ENCODE measurements at places on chromosomes 3 and 15. TPM values are rescaled to one million over a fixed set of nuclear protein-coding genes. Genes with fewer than 3 reads are reported as not detected.

The ZNF860 gene
- 3.7 TPM for total RNA-seq

The C3orf52 gene
- total RNA-seq = 21.3 TPM

The TOPBP1 gene
- 19.5 TPM for total RNA-seq

The MEX3B gene
- total RNA-seq = 18.7 TPM

The CPN2 gene
- not detected for total RNA-seq

All from astrocyte (in vitro differentiated cells and primary cell).